ENCODE measurements at places on chromosomes 16 and 17. TPM values are rescaled to one million over a fixed set of nuclear protein-coding genes. Genes with fewer than 3 reads are reported as not detected.

The GAST gene
- not detected for total RNA-seq

The CCL7 gene
- 0.53 TPM for total RNA-seq

The OTOP2 gene
- total RNA-seq, result not detected

The MYH11 gene
- total RNA-seq, result not detected

The MINK1 gene
- total RNA-seq, result 41.5 TPM

The DPEP2 gene
- not detected for total RNA-seq

The USP6 gene
- under 0.01 TPM for total RNA-seq

The TLCD2 gene
- 1.6 TPM for total RNA-seq

The EPN3 gene
- total RNA-seq, result 0.13 TPM

The CRHR1 gene
- total RNA-seq, result not detected

The CSH1 gene
- not detected for total RNA-seq

The DHRS7C gene
- not detected for total RNA-seq

The KRTAP4-6 gene
- not detected for total RNA-seq

The TBC1D3C gene
- not detected for total RNA-seq

The ENPP7 gene
- not detected for total RNA-seq

The MT1F gene
- total RNA-seq, result 0.53 TPM

The TAT gene
- total RNA-seq, result not detected

Data from thoracic aorta endothelial cell (primary cell).